SK-N-DZ (cell line): ENCODE measurements at places on chromosomes 6 and 20.

DNA sequence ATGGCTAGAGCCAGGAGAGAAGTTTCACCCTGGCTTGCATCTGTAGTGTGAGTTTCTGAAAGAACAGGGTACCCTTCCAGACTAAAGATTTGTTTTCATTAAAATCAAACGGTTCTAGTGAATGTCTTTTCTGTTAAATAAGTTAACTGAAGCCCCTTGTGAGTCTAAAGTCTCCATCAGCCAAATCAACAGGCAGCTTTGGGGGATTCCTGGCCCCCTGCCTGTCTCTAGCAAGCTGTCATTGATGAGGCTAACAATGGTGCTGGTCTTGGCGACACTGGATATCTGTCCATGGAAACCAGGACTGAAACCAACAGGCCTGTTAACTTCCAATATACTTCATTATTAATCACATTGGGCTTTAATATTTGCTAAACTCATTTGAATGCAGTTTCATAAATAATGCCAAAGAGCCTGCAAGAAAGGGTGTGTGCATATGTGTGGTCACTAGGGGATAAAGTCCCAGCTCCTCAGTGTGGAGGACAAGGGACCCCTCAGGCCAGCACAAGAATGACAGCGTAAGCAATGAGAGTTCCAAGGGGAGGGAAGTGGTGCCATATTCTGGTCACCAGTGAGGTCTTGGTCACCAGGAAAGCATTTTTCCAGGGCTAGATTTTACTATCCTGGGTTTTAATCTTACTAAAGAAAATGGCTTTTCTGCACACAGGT, 9.1 kb upstream of the RNF182 start:
- no peak for DNase-seq

GRCh38 chr6:168634541-168635328, 193.8 kb downstream of the SMOC2 start:
- DNase-seq: no peak

- no peak for DNase-seq
Measured at GRCh38 chr20:3846378-3846739, 275 bp upstream of the MAVS start.

- DNase-seq: no peak
Measured at GRCh38 chr6:48520951-48521350, 410.0 kb upstream of the PTCHD4 start.

DNA sequence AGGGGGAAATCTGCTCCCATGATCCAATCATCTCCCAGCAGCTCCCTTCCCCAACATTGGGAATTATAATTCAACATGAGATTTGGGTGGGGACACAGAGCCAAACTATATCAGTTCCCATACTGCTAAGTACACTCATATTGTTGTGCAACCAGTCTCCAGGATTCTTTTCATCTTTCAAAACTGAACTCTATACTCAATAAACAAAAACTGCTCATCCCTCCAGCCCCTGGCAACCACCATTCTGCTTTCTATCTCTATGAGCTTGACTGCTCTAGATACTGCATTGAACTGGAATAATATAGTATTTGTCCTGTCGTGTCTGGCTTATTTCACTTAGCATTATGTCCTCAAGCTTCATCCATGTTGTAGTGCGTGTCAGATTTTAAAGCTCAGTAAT, 42.9 kb downstream of the STX11 start:
- no peak for DNase-seq

DNA sequence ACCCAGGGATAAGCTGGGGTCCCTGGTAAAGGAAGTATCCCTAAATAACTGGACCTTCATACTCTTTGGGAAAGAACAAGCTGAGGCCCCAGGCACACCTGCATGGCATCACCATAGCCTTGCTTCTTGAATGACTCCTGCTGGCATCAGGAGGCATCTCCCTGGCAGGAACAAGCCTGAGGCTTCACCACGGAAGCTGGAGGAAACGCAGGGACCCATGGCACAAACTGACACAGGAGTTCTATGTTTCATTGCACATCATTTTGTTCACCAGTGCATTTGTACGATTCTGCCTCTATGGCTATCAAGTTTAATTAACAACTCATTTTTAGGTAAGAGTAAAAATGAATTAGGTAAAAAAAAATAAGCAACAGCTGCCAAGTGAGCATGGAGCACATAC, 619 bp upstream of the PDE7B start:
- DNase-seq: no peak

DNA sequence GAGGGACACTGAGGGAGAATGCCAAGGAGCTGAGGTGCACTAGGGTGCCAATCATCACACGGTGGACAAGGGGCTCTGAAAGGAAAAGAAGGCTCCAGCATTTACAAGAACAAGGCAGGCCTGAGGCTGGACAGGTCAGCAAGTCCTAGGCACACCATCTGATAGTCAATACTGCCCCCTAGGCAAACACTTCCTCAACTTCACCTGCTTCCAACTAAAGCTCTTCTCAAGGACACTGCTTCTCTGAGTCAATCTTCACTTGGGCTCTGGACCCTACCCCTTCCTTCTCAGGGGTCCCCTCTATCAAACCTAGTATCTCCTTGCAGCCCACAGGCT, 37.7 kb upstream of the SLC4A11 start:
- DNase-seq: no peak

DNA sequence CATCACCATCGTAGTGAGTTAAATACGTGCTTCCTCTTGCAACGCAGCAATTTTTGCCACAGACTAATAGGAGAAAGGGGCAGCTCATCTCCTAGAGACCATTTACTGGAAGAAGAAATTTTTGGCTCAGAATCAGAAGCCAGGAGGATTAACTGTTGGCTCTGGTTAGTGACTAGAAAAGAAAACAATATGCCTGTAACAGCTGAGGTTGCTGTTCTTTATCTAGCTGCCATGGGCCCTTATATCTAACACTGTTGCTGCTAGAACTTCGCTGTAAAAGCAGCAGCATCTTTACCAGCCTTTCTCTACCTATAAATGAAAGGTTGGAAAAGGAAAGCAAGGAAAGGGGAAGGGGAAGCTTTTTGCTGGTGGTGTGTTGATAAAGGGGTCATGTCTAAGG, 65.9 kb downstream of the FAM135A start:
- DNase-seq: no peak

GRCh38 chr6:133778414-133779130, 110.3 kb upstream of the TCF21 start:
- DNase-seq: no peak

- DNase-seq: no peak
Measured at GRCh38 chr6:114171473-114171872, 171.3 kb downstream of the HS3ST5 start.

GRCh38 chr20:1862663-1863053, 32.5 kb upstream of the SIRPA start:
- no peak for DNase-seq

- DNase-seq: no peak
Measured at GRCh38 chr6:41798901-41799558, 11.5 kb downstream of the TOMM6 start.

GRCh38 chr20:31719644-31720485, 2.8 kb downstream of the BCL2L1 start:
- no peak for DNase-seq

DNA sequence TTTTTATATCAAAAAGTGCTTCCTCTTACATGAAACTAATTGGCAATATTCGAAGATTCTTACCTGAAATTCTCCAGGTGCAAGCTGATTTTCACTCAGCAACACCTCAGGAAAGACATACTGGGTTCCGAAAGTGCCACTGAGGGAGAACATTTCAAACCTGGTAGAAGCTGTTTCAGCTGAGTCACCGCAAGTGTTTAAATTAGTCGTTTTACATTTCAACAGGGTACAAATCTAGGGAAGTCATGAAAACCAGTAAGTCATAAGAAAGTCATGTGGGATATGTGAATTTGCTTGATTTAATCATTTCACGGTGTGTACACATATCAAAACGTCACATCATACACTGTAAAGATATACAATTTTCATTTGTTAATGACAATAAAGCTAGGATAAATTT, 25.3 kb upstream of the TAAR1 start:
- no peak for DNase-seq

GRCh38 chr6:139429580-139430145, 55.2 kb upstream of the CITED2 start:
- no peak for DNase-seq

- no peak for DNase-seq
Measured at GRCh38 chr6:15697895-15698294, 35.1 kb upstream of the DTNBP1 start.

GRCh38 chr20:13131688-13132087, 89.4 kb upstream of the ISM1 start:
- no peak for DNase-seq

GRCh38 chr20:33647603-33648395, 14.3 kb upstream of the C20orf144 start:
- DNase-seq: no peak

DNA sequence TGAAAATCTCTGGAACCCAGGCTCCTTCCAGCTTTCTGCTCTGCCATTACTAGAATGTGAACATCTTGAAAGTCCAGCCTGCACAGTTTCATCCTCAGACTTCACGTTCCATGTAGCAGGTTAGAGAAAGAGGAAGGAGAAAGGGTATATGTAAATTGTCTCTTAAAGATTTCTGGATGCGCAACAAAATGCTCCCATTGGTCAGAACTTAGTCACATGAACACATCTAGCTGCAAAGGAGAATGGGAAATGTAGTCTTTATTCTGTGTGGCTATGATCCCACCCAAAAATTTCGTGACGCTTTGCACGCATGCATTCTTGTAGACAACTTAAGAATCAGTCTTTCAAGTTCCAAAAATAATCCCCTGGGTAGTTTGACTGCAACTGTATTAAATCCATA, 46.4 kb upstream of the CHD6 start:
- peak; percentile 72 for DNase-seq

GRCh38 chr6:131024565-131024964, 38.5 kb downstream of the EPB41L2 start:
- DNase-seq: no peak

- DNase-seq: no peak
Measured at GRCh38 chr6:16306334-16306733, 67.9 kb downstream of the GMPR start.

DNA sequence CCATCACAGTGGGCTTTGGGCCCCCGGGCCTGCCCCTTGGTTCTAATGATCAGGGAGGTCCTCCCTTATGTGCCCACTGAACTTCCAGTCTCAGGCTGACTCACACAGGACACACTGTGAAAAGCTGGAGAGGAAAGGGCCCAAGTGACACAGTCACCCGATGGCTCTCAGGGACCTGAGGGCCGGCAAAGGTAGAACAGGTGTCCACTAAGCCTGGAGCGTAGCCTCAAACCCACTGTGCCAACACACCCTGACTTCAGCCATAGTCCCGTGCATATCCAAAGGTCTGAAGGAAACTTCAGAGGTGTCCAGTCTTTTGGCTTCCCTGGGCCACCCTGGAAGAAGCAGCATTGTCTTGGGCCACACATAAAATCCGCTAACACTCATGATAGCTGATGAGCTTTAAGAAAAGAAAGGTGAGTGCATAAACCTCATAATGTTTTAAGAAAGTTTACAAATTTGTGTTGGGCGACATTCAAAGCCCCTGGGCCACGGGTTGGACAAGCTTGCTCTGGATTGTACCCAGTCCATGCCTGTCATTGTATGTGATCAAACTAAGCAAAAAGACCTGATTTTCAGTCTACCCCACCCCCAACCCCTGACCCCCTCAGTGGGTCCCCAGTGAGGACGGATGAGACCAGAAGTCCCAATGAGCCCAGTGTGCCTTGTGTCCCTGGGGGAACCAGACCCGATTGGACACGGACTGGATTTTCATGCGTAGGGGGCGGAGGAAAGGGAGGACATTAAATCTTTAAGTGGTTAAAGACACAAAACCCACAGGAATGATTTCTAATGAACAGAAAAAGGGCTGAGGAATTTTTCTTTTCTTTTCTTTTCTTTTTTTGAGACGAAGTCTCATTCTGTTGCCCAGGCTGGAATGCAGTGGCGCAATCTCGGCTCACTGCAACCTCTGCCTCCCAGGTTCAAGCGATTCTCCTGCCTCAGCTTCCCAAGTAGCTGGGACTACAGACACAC, 6.1 kb downstream of the RAMACL start:
- no peak for DNase-seq

- DNase-seq: no peak
Measured at GRCh38 chr20:25302596-25302995, 54.7 kb downstream of the PYGB start.

GRCh38 chr6:68741501-68742386, 106.7 kb downstream of the ADGRB3 start:
- no peak for DNase-seq

GRCh38 chr20:62019144-62019805, 46.4 kb downstream of the TAF4 start:
- DNase-seq: no peak

DNA sequence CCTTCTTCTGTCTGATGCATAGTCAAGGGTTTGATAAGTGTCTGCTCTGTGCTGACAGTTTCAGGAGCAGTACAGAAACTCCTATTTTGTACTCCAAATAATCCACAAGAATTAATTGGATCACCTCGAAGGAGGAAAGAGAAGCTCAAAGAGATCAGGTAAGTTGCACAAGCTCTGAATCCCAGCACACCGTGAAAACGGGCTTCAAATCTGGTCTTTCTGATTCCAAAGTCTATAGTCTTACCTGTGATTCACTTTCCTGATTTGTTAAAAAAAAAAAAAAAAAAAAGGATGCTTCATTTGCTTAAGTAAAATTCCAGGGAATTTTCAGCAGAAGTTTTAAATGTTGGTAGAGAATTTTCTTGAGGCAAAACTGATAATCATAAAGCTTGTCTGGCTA, 155.8 kb upstream of the ESR1 start:
- DNase-seq: no peak

DNA sequence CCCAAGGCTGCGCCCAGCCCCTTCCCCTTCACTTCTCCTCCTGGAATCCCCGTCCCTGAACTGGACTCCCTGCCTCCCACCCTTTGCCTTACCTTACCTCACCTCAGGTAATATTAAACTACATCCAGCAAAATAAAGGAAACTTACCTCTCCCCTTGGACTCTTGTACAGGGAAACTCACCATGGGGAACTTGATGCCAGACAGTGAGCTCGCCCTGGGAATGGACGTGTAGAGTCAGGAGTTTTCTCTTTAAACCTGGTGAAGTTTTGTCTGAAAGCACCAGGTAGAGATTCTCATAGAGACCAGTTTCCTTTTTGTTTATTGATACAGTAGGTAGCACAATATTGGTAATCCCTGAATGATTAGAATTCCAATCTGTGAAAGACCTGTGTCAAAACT, 544 bp upstream of the HLA-C start:
- DNase-seq: no peak

DNA sequence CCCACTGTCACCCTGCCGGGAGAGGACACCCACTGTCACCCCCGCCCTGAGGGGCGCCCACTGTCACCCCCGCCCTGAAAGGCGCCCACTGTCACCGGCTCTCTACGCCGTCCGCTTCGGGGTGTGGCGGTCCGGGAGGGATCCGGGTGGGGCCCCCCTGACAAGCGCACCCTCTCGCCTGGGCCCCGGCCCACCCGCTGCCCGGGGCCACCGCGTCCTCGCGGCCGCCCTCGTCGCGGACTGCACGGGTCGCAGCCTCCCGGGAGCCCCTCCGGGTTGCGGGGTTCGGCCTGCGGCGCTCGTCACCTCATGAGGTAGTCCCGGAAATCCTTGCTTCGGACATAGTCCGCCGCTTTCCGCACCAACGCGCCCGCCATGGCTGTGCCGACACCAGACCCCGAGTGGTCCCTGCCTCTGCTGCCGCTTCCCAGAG, 224 bp downstream of the MPC1 start:
- DNase-seq: no peak

- no peak for DNase-seq
Measured at GRCh38 chr6:139508023-139508422, 133.6 kb upstream of the CITED2 start.
